ENCODE measurements at places on chromosomes 3 and 15. TPM values are rescaled to one million over a fixed set of nuclear protein-coding genes. Genes with fewer than 3 reads are reported as not detected.

The ZNF860 gene
- not detected for total RNA-seq

The LSAMP gene
- total RNA-seq: not detected

DNA sequence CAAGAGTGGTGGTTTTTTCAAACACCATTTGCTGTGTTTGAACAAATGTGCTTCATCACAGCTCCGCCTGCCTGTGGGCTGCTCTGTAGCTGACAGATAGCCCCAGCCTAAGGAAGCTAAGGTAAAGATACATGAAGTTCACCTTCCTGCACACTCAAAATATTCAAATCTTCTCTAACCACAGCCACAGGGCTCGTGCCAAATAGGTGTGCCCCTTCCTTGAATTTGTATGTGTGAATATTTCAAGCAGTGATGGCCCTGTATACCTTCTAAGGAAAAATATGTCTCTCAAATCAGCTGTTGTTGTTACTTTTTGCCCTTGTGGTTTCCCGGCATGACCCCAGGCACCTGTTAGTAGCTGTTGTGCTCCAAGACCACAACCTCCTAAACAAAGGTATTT, 92.8 kb downstream of the CCNL1 start:
- DNase-seq: peak; percentile 69

The UACA gene
- total RNA-seq: 0.28 TPM

The KLHL40 gene
- not detected for total RNA-seq

The GOLGA8J gene
- not detected for total RNA-seq

Data from CD4-positive, alpha-beta memory T cell (primary cell).